GDM1 (cell line): ENCODE measurements at places on chromosomes 5 and 9.

DNA sequence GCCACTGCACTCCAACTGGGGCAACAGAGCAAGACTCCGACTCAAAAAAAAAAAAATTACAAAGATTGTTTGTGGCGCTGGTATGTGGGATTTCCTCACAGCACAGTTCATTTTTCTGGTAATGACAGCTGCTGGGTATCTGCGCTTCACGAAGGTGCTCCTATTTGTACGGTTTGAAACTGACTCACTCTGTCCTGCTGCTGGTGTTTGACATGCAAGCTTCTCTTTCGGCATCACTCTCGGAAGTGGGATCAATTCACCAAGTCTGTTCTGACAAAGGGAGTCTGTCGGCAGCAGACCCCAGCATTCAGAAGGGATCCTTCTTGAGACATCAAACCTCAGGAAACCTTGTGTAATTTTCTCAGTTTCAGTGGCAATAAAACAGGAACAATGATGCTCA, 26.3 kb downstream of the MAML1 start:
- no peak for DNase-seq

DNA sequence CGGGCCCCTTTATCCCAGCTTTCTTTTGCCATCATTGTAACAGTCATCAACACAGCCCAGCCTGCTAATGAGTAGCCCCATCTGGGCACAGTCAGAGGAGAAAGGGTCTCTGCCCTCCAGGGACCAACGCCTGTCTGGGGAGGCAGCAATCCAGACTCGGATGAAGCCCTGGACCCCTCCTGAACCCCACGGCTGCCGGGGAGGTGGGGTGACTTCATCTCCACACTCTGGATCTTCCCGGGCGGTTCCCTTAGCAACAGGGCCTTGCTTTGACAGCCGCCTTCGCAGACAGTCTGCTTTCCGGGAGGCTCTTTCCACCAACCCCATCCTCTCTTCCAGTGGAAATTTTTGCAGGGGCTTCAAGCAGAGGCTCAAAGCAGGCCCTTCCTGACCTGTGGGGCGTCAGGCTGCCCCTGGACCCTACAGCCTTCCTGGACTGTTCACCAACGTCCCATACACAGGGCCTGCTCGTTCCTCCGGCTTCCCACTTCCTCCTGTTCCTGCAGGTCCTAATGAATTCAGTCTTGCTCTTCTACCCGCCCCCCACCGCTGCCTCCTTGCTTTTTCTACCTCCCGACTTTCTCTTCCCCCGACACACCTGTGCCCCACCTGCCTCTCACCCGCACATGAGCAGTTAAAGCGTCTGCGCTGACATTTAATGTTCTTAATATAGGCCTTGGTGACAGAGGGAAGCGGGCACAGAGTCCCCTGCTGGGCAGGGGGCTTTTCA, 161.7 kb upstream of the MVB12B start:
- no peak for DNase-seq

GRCh38 chr5:26432386-26432785, 606.0 kb downstream of the CDH9 start:
- no peak for DNase-seq

GRCh38 chr5:141881886-141882285, 3.7 kb upstream of the PCDH1 start:
- no peak for DNase-seq

GRCh38 chr5:135230251-135230925, 168.6 kb downstream of the MACROH2A1 start:
- DNase-seq: no peak

DNA sequence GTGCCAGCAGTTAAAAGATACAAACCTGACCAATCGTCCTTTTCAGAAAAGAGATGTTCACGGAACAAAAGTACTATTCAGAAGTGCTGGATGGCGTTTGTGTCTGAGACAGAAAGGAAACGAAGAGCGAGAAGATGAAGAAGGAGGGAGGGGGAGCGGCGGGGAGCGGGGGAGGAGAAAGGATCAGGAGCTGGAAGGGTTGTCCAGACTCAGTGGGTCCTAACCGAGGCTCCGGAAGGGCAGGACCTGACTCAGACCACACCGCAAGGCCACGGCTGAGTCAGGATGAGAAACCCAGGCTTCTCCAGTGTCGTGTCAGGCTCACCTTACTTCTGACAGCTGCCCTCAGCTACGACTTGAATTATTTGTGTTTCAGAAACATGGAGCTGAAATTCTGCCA, 46.2 kb downstream of the PAX5 start:
- no peak for DNase-seq

DNA sequence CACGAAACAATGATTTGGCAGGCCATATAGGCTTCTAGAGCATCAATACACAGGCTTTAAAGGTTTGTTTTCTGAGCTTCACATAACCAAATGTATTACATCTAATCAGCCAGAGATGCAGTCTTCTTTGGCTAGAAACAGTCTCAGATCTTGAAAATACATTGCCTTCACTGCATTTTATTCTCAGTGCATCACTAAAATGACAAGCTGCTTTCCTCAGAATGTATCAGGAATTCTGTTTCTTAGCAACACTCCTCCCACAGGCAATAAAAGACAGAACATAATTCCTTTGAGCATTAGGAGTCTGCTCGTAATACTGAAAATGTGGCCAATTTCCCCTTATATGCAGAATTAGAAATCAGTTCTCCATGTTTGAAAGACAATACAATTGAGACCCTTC, 36.9 kb downstream of the FEM1C start:
- DNase-seq: no peak

GRCh38 chr5:16245956-16246355, 66.4 kb upstream of the MARCHF11 start:
- DNase-seq: no peak

- DNase-seq: no peak
Observed at GRCh38 chr9:132560616-132561202, 21.7 kb upstream of the BARHL1 start.

DNA sequence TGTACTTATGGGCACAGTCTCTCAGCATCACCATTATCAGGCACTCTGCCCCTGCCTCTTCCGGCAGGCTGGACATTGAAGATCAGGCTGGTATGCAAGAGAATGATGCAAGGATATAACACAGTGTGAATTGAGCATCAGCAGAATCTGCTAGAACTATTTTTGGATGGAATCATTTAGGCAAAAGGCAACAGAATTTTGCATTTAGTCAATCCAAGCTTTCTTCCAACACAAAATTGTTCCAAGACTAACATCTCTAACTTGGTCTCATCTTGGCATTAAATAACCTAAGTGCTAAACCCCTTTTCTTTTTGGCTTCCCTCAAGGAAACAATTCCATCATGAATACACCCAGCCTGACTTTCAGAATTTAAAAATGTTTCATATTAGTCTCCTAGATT, 339.9 kb downstream of the PRELID2 start:
- no peak for DNase-seq

DNA sequence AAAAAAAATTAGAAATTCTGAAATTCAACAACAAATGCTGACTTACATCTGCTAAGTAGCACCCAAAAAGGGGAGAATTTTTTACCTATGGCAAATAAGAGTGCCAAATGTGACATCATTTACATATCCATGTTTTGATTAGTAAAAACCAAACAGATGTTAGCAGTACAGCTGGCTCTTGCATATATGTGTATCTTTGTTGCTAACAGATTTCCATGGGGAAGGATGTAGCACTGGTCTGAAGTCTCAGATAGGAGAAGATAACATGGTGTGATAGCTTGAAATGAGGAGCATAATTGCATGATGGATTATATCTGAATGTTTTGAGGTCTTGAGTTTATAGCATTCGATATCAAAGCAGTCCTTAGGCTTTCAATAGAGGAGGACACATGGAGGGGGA, 17.5 kb downstream of the PIK3R1 start:
- DNase-seq: no peak

DNA sequence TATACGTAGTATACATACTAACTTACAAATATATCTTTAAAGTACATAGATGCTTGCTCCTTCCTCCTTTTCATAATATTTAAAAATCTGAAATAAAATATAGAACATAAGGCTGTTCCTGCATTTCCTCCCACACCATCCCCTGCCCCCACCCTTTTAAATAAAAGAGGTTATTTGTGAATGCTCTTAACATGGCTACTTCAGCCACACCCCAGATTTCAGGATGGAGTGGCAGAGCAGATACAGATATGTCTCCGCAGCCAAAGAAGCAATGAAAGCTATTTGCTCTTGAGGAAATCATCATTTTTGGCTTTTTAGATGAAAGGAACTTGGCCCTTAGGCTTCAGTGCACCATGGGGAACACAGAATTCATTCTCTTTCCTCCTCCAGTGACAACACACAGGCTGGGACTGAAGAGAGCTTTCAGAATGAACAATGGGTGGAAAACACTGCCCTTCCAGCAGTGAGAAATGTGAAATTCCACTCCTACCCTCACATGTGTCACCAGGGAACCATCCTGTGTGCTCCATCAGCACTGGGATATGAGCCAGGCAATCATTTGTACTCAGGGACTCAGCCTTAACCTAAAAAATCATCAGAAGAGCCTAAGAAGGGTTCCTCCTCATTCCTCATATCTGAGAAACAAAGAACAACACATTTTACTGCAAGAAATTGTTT, 134.3 kb downstream of the PPP2R2B start:
- no peak for DNase-seq

DNA sequence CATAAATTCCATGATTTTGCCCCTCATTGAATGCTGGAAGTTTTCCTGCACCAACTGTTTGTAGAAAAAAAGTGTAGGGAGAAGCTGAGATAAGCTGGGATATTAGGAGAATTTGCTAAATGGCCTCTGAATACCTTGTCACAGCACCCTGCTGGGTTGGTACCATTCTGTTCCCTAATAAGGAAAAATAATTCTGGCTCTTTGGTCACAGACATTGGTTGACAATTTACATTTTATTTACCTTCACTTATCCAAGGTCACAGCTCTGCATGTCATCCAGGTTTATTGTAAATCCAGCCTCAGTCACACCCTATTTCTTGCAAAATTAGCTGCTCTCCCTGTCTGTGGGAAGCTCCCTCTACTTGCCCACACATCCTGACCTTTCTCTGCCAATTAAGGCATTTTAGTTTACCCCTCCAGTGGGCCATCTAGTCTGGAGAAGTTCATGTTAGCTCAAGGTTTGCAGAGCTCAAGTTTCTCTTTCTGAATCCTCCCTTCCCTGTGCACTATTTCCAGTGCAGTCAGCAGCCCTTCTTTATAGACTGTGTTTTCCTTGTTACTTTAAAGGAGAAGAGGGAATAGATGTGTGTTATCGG, 115.4 kb upstream of the NTRK2 start:
- DNase-seq: no peak

DNA sequence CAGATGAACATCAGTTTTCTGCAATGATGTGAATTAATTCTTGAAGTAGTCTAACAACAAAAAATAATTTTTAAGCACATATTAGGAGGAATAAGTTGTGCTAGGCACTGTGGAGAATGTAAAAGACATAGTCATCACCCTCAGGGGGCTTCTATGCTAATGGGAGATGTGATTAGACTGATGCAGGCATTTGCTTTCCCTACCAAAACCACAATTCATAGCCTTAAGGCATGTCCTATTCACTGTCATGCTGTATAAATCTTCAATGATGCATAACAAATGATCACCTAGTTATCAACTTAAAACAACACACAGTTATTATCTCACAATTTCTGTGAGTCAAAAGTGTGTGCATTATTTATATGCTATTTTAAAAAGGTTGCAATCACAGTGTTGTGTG, 422.6 kb downstream of the MAN2A1 start:
- no peak for DNase-seq

DNA sequence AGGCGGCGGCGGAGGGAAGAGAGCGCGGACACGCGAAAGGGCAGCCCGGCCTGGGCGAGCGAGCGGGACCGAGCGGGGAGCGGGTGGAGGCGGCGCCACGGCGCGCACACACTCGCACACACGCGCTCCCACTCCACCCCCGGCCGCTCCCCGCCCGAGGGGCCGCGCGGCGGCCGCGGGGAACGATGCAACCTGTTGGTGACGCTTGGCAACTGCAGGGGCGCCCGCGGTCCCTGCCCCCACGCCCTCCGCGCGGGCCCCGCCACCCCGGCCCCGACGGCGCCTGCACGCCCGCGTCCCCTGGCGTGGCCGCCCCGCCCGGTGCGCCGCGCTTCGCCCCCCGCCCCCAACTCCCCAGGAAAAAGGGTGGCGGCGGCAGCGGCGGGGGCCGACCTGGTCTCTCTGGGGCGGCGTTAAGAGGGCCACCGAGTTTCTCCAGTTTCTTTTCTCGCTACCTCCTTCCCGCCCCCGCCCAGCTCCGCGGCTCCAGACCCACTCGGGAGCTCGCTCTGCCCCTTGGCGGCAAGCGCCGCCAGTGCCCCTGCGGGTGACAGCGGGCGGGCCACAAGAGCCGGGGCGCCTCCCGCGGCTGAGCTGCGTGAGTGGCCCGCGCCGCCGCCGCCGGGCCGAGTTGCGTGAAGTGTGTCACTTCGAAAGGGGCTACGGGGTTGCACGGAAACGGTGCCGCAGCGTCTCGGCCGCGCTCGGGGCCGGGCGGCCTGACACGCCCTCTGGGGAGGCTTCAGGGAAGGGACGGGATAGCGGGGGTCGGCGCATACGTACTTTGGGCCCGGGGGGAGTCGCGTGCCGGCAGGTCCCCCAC, at the start of gene NR3C1:
TSS of gene NR3C1 (minus strand) at position 94 of the 823 bp plus-strand sequence. CDS start 2,847 bp downstream, outside the sequence.
- peak; percentile 91 for DNase-seq

DNA sequence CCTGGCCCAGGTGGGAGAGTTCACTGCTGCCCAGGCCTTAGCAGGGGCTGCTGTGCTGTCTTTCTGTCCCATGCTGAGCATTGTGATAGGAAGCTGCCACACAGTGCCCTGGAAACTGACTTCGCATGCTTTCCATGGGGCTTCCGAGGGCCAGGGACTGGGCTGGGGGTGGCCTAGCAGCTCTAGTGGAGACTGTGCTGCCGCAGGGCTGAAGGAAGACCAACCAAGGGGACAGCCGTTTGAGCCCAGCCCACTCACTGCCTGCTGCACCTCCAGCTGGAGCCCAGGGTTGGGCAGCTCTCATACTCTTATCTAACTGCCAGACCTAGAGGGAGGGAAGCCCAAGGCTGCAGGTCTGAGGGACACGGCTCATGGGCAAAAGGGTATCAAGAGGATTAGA, 79.2 kb downstream of the RGS3 start:
- DNase-seq: no peak

DNA sequence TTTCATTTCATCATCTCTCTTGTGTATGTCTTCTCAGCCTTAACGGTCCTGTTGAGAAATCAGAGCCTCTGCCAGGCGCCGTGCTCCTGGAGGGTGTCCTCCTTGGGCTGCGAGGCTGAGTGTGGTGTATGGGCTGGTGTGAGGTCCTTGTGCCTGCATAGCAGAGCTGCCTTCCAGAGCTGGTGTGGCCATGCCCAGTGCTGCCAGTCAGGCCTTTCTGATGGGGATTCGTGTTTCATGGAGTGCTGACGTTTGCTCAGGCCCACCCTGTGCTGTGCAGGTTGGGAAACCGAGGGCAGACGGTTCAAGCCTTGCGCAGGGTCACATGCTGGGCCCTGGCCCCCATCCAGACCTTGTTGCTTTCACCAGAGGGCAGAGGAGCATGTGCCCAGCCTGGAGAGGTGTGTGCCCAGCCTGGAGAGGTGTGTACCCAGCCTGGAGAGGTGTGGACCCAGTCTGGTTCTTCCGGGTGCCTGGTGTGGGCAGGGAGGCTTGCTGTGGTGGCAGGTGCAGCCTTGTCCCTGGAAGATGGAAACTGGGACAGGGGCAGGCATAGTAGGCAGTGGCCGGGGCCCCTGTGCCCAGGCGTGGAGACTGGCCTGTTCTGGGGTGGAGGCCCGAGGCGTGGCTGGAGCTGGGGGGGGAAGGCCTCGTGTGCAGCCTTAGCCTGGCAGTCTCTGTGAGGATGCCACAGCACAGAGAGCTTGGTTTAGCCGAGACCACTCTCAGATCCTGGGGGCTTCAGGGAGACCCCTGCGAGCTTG, 84.0 kb downstream of the RXRA start:
- no peak for DNase-seq
